ENCODE measurements at places on chromosomes 11 and 22.
A peak's percentile ranks its signal among the peaks of the same experiment; 100 is the strongest.

DNA sequence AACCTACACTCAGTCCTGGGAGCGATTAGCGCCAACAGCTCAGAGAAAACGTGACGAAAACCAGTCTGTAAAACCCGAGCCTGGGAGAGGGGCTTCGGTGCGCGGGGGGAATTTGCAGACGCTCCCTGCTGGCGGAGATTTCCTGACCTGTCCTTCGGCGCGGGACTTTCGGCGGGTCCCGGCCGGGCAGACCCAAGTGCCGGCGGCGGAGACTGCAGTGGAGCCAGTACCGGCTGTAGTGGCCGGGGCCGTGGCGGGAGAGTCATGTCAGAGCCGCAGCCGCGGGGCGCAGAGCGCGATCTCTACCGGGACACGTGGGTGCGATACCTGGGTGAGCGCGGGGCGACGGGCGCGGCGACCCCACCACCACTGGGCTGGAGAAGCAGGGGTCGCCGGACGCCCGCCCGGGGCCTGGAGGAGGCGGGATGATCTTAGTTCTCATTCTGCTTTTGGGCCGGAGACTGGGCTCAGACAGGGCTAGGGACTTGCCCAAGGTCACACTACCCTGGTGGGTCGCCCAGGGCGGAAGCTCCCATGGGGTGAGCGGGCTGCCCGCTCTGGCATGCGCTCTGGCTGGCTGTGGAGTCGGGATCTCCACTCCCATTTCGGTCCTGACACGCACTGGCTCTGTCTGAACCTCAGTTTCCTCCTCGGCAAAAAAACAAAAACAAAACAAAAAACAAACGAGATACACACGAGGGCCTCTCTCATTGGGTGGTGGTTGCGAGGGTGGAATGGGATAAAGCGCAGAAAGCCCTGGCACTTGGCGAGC lies at the start of gene MTFP1:
MTFP1 (plus strand) TSS at position 153 of the 772 bp plus-strand sequence; CDS start at position 265, 112 bp downstream.
- peak; percentile 80 for DNase-seq

- no peak for DNase-seq
Observed at GRCh38 chr11:132185726-132186592, 815.5 kb downstream of the NTM start.

DNA sequence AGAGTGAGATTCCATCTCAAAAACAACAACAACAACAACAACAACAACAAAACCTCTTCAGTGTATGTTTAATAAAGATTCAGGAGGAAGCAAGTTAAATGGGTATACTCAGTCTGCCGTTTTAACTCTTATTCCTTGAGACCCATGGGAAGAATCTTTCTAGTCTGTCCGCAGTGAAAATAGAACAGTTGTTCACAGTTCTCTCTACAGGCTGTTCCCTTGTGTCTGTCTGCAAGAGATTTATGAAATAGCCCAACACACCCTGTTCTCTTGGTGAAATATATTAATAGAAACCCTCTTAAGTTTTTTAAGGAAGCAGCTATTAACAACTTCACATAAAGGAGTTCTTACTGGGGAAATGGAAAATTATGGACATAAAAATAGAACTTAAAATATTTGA lies 682.2 kb upstream of the RAG2 start:
- no peak for DNase-seq

- DNase-seq = no peak
Observed at GRCh38 chr11:88424881-88425280, 87.3 kb upstream of the CTSC start.

DNA sequence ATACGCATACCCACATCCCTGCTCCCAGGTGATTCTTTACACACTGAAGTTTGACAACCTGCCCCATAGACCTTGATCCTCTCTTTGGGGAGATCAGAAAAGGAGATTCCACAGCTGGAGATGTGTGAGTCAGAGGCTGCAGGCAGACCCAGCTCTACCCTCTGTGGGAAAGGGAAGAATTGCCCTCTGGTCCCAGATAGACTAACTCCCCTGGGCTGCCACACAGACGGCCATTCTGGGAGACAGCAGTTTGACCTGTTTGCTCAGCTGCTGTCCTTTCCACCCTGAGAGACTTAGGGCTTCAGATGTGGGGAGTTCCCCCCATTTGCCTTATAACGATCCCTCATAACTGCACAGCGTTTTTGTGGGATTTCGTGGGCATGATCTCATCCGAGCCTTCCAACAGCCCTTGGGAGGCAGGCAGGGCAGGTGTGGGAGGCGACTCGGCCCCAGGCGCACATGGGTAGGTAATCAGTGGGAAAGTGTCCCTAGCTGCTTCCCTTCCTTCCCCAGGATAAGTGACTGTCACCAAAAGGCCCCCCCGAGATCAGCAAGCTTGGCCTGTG lies 14.1 kb downstream of the FAM83F start:
- no peak for DNase-seq

GRCh38 chr22:35888181-35888870 lies 140.3 kb downstream of the RBFOX2 start:
- DNase-seq = no peak

DNA sequence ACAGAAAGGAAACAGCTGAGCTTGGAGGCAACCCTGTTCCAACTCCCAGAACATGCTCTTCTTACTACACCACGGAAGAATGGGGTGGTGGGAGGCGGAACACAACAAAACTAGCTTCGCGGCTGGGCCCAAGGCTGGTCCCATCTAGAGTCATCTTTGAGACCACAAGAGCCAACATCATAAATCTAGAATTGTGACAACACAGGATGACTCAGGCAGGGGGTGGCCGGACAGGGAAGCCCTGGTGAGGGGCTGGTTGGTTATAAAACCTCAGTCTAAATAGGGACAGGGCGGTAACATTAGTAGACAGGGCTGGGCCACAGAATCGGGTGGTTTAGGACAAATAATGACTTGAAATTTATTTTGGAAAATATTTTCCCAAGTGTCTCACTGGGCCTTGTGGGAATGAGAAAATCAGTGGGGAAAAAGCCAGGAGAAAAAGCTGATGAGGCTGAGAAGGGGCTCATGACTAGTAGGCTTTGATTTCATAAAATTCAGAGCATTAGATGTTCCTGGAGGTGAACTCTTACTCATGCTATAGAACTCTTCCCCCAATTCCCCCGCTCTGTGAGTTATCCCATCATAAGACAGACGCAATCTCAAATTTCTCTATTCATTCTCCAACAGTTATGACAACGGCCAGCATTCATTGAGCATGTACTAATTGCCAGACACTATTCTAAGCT lies 151.8 kb upstream of the TIMP3 start:
- peak; percentile 58 for DNase-seq

DNA sequence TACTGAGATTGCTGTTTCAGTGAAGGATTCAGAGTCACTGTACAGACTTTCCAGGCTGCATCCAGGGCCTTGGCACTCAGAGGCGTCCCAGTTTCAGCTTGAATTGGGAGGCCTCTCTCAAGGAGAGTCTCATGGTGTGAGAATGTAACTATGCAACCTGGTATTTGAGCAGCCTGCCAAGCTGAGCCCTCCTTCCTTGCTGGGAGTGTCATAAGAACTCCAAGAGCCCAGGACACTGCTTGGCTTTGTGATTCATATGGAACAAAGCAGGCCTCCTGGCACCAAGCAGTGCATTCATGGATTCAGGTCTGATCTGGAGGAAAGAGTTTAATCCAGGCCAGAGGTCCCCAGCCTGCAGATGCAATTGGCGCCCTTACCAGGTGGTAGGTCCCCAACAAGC lies 171.7 kb downstream of the DBX1 start:
- no peak for DNase-seq

- no peak for DNase-seq
Observed at GRCh38 chr11:46363031-46363407, 15.8 kb downstream of the DGKZ start.

DNA sequence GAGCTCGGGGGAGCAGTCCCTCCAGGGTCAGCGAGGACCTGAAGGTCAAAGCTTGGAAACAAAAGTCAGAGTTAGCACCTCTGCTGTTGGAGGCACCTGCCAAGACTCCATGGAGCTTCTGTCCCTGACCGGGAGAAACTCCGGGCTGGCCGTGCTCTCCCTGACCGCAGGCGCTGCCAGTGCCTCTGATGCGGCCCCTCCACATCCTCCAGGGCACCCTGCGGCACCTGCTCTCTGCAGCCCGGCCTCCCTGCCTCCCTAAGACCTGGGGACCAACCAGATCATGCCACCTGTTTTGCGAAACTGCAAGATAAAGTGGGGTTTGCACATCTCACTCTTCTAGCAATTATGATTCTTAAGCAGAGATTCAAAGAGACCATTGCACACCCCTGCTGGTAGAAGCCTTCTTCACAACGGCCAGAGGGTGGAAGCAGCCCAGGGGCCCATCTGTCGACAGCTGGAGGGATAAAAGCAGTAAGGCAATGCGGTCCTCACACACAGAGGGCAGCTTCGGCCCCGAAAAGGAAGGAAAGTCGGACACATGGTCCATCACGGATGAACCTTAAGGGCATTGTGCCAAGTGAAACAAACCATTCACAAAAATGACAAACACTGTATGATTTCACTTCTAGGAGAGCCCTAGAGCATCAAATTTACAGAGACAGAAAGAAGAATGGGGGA lies 477.1 kb downstream of the BRD1 start:
- no peak for DNase-seq

DNA sequence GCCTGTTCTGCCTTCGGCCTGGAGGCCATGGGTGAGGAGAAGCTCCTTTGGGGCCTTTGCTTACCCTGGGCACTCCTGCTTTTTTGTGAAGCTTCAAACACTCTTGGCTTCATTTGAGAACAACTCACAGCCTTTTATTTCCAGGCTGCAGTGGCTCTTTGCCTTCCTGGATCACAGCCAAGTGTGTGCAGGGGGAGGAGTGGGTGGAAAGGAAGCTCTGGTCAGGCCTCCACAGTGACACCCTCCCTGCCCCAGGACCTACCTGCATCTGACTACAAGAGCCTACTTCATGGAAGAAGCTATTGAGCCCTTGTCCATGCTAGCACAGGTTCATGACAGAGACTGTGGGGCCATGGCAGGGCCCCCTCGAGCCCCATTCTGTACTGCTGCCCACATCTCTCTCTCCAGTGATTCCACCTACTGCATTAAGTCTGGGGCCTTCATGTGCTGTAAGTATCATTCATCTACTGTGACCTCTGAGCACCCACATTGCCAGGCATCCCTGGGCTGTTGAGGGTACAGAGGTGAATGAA lies 52.3 kb downstream of the GAB4 start:
- no peak for DNase-seq

- DNase-seq = peak; percentile 75
Observed at GRCh38 chr11:118621071-118621783, 13.8 kb downstream of the PHLDB1 start.

DNA sequence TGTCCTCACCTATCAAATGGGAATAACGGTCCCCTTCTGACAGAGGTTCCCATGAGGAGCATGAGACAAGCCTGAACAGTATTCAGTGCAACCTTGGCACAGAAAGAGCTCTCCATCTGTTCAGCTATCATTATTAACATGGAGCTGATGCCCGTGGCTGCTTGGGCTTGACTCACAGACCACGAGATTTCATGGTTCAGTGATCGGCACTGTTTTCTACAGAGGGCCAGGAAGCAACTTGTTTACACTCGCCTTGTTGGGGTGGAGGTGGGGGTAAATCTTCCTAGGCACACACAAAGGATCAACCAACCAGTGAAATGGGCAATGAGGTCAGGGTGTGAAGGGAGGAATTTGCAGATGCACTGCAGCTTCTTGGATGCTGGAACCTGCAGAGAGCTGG lies 88.2 kb downstream of the CWC15 start:
- no peak for DNase-seq

- DNase-seq = no peak
Observed at GRCh38 chr11:119903389-119903788, 174.4 kb upstream of the NECTIN1 start.

- DNase-seq = no peak
Observed at GRCh38 chr11:131645237-131645636, 274.8 kb downstream of the NTM start.

GRCh38 chr11:80816454-80816847 lies 1375.6 kb upstream of the TENM4 start:
- no peak for DNase-seq

DNA sequence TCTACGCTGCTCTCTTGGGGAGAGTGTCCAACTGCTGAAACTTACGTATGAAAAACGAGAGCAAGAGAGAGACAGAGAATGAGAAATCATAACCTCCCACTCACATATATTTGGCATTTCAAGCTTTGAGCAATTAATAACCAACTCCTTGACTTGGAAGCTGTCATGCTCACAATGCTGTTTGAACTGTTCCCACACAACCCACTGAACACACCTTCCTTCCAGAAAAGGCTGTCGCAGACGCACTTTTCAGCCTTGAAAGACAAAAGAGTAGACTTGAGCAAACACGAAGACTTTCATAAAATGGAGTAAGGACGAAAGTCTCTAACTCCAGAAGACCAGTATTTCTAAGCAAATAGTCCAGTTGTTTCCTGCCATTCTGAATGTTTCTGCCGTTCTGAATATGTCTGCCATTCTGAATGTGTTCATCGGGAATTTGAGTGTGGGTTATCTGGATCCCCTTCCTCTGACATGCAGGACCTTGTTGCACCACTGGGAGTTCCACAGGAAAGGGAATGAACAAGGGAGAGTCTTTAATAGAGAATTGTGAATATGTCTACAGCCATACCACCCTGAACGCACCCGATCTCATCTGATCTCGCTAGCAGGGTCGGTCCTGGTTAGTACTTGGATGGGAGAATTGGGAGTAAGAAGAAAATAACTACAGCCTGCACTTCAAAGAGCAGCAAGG lies 86.2 kb upstream of the BARX2 start:
- DNase-seq = no peak

GRCh38 chr11:102462610-102463009 lies 10.0 kb upstream of the TMEM123 start:
- no peak for DNase-seq

- DNase-seq = no peak
Observed at GRCh38 chr11:2267851-2268728, 2.3 kb downstream of the ASCL2 start.

- DNase-seq = no peak
Observed at GRCh38 chr22:36493690-36494110, 12.3 kb upstream of the TXN2 start.

DNA sequence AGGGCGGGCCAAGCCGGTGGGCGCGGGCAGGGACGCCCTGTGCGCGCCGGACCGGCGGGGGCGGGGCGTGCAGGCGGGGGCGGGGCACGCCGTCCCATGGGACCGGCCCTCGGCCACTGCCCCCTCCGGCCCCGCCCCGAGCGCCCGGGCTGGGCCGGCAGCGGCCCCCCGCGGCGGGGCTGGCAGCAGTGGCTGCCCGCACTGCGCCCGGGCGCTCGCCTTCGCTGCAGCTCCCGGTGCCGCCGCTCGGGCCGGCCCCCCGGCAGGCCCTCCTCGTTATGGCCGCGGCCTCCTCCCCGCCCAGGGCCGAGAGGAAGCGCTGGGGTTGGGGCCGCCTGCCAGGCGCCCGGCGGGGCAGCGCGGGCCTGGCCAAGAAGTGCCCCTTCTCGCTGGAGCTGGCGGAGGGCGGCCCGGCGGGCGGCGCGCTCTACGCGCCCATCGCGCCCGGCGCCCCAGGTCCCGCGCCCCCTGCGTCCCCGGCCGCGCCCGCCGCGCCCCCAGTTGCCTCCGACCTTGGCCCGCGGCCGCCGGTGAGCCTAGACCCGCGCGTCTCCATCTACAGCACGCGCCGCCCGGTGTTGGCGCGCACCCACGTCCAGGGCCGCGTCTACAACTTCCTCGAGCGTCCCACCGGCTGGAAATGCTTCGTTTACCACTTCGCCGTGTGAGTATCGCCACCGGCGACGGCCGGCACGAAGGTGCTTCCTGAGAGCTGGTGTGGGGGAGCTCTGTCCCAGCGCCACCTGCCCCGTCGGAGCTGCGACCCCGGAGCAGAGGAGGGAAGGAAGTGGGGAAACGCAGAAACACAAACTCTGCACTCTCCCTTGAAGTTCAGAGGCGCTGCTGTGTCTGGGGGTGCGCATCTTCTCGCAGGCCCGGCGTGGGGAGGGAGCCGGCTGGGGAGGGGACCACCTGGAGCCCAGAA lies at the start of gene KCNQ1:
KCNQ1 (plus strand) TSS at position 188 of the 925 bp plus-strand sequence; CDS start at position 279, 91 bp downstream.
- DNase-seq = peak; percentile 73
